ENCODE measurements at places on chromosomes 3 and 15.

DNA sequence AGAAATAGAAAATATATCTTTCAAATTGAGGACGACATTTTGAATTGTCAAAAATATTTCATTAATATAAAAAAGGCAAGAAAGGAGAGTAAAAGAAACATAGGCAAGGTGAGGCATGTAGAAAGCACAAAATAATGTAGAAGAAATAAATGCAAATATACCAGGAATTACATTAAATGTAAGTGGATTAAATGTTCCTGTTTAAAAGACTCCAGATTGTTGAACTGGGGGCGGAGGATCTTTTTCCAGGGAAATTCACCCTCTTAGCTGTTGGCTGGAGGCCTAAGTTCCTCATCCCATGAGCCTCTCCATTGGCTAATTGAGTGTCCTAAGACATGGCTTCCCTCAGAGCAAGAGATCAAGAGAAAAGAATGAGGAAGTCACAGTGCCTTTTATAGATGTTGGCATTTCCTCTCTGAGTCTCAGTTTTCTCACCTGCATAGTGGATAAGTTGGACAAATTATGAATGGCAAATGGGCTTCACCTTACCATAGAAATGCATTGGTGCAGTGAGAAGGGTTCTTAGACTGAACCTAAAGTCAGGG, 147.4 kb upstream of the SMAD3 start:
- H3K27me3 ChIP-seq, result no peaks in the 10 kb centered on the region
- DNase-seq, result no peak
- no peaks in the 10 kb centered on the region for H3K36me3 ChIP-seq

DNA sequence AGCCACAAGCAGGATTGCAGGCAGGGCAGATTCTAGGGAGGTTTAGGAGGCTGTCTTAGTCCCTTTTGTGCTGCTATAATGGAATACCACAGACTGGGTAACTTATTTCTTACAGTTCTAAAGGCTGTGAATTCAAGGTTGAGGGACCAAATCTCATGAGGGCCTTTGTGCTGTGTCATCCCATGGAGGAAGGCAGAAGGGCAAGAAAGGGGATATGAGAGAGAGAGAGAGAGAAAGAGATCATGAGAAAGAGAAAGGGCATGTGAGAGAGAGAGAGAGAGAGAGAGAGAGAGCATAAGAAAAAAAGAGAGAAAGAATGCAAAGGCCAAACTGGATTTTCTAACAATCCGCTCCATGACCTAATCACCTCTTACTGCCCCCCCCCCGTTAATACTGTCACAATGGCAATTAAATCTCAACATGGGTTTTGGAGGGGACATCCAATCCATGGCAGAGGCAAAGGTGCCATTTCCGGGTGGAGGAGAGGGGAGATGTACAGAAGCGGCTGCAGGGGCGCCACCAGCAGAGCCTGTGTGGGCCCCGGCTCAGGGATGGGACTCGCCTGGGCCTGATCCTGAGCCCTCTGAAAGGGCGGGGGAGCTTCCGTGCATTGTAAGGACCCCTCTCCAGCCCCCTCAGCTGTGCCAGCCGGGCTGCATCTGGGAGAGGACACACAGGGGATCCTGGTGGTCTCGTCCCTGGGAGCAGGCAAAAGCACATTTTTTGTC, 20.5 kb downstream of the MRPS11 start:
- H3K4me1 ChIP-seq, result peaks cover 21% of the 10 kb centered on the region
- H3K27me3 ChIP-seq, result no peaks in the 10 kb centered on the region
- no peak overlapping the region for H3K4me3 ChIP-seq
- H3K27ac ChIP-seq, result no peak overlapping the region
- no peak for DNase-seq

GRCh38 chr15:77632534-77633133, at the start of gene LINGO1:
Gene LINGO1, minus strand, starts transcription at chr15:77632912. Its CDS starts 597 bp downstream, at chr15:77632315.
- peak within 1 kb of the TSS; percentile 81 for H3K4me3 ChIP-seq
- peaks cover 31% of the 10 kb centered on the region for H3K4me1 ChIP-seq
- DNase-seq, result no peak
- H3K36me3 ChIP-seq, result no peaks in the 10 kb centered on the region

GRCh38 chr15:84859144-84859543, 25.3 kb upstream of the SLC28A1 start:
- no peaks in the 10 kb centered on the region for H3K27me3 ChIP-seq
- no peak for DNase-seq
- H3K27ac ChIP-seq, result no peak overlapping the region
- no peaks in the 10 kb centered on the region for H3K36me3 ChIP-seq

- no peak for DNase-seq
- no peaks in the 10 kb centered on the region for H3K36me3 ChIP-seq
- no peak overlapping the region for H3K27ac ChIP-seq
These were observed 68.4 kb downstream of the MTHFS start for GRCh38 chr15:79828447-79828846.

DNA sequence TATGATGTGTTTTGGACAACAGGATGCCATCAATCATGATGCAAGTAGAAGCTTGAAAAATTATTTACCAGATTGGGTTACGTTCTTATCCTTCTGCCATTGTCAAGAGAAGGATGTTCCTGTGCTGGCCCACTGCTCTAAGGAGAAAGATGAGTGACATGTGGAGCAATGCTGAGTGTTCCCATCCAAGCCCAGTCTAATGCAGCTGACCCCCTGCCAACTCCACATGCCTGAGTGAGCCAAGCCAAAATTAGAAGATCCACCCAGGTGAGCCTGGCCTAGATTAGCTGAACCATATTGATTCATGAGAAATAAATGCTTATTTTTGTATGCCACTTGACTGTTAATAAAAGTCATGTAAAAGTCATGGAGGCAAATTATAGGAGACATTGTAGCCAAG, 446.5 kb downstream of the CNTN3 start:
- no peak overlapping the region for H3K4me3 ChIP-seq
- H3K36me3 ChIP-seq, result no peaks in the 10 kb centered on the region
- no peak overlapping the region for H3K27ac ChIP-seq
- H3K27me3 ChIP-seq, result no peaks in the 10 kb centered on the region
- H3K4me1 ChIP-seq, result no peaks in the 10 kb centered on the region

- H3K4me3 ChIP-seq, result no peak overlapping the region
- no peaks in the 10 kb centered on the region for H3K27me3 ChIP-seq
These were observed 71.3 kb downstream of the MAGI1 start for GRCh38 chr3:65967451-65967850.

DNA sequence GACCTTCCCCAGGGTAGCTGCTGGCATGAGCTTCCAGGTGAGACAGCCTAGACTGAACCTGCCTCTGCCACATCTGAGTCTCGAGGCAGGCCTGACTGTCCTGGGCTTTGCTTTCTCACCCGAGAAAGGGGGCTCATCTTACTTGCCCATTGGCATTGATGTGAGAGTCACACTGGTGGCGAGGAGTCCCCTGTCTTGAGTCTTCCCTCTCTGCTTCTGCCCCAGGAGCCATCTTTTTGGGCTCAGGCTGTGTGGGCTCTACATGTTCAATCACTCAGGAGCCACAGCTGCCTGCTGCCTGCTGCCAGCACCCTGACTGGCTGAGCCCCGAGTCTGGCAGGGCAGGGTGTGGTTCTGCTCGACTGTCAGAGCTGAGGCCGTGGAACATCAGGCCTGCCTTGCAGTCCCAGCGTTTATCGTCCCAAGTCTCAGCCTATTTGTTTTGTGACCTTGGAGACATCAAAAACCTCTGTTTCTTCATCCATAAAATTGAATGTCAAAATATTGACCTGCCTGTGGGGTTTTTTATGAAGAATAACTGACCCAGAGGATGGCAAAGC, 132.5 kb downstream of the DNAJB8 start:
- no peak overlapping the region for H3K27ac ChIP-seq
- H3K4me3 ChIP-seq, result no peak overlapping the region
- no peaks in the 10 kb centered on the region for H3K27me3 ChIP-seq
- DNase-seq, result no peak

GRCh38 chr15:39747326-39747725, 35.3 kb downstream of the FSIP1 start:
- no peak for DNase-seq
- no peak overlapping the region for H3K27ac ChIP-seq
- no peak overlapping the region for H3K4me3 ChIP-seq

DNA sequence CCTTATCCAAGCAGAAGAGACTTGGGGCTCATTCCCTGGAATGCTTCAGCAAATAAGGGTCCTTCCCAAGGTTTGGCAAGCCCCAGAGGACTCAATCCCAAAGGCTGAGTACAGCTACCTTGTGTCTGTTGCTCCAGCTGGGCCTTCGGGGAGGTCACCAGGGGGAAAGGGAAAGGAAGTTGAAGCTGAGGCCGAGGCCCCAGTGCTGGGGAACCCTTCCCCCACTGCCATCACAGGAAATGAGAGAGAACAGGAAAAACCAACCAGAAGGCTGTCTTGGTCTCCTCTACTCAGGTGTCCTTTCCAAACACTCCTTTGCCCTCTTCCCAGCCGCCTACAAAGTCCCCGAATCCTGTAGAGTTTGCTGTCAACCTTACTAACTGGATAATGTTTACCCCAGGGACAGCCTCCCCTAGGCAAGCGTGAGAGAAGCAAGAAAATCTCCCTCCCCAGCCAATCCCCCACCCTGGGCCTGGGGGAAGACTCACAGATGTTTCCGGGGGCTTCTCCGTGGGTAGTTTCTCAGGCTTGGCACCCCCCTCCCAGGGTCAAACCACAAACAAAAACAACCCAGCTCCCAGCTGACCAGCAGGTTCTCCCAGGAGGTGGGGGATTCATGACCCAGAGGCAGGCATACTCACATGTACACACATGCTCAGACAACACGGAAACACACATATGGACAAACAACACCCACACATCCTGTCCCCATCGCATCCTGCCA, 5.5 kb downstream of the CSRNP1 start:
- peaks cover 35% of the 10 kb centered on the region for H3K4me1 ChIP-seq
- no peaks in the 10 kb centered on the region for H3K27me3 ChIP-seq
- H3K4me3 ChIP-seq, result no peak overlapping the region
- H3K27ac ChIP-seq, result 0 out of 2 replicates have a peak overlapping the region, but pooled peaks have one; percentile 42

DNA sequence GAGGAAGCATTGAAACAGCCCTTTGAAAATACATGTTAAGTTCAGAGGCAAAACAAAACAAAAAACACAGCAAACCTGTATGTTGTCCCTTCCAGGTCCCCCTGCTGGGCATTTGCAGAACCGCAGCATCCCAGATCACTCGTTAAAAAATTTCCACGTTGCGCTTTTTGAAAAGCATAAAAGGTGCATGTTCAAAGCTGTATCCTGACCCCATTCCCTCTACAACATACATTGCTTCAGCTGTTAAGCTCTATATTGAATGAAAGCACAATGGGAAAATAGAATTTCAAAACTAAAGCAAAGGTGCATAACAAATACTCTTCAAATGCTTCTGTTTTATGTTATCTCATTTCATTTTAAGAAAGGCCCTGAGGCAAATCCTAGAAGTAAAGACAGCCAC, 328.3 kb downstream of the THSD4 start:
- no peak overlapping the region for H3K27ac ChIP-seq

- H3K4me3 ChIP-seq, result no peak overlapping the region
- no peaks in the 10 kb centered on the region for H3K36me3 ChIP-seq
- no peak for DNase-seq
These were observed 31.4 kb upstream of the ABHD5 start for GRCh38 chr3:43659250-43659880.

All from H1 (cell line).